ENCODE measurements at places on chromosomes 4 and X.

DNA sequence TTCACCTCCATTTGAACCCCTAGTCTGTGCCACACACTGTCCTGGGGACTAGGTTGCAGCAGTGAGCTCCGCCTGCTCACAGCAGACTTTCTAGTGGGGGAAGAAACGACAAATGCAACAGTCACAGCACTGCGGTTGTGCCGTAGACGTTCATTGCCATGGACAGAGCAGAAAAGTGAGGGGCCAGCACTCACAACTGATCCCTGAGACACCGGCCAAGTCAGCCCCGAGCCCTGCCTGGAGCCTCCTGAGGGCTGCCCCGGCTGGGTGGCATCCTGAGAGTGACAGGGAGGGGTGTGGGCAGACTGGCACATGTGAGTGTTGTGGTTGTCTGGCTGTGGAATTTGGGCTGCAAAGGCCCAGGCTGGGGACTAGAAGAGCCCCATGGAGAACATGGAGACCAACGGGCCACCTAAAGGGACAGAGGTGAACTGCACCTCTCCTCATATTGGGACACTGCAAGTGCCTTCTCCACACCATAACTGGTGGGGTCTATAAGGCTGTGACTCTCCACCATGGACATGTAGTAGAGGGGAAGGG is 4.6 kb downstream of the DUSP9 start:
- DNase-seq: no peak

GRCh38 chr4:124433500-124433899 is 279.0 kb downstream of the ANKRD50 start:
- peak; percentile 70 for DNase-seq

DNA sequence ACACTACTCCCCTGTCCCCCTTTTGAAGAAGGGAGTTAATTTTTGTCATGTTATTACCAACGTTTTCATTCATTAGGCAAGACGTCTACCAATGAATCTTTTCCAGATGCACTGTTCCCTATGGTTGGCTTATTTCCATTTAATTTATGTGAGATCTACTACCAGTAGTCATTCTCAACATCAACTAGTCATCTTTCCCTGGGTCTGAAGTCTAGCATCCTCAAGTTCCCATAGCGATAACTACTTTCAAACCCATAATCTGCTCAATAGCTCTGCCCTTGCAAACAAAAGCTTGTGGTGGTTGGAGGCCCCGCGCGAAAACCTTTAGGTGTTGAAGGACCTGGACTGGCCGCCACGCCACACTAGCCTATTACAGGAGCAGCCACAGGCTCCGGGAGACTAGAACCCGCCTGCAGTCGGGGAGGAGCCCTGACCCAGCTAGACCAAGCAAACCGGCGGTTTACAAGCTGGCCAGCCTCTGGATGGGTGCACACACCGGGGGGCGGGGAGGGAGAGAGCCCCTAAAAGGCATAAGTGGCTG is 746 bp downstream of the PPAT start:
- DNase-seq: peak; percentile 70

DNA sequence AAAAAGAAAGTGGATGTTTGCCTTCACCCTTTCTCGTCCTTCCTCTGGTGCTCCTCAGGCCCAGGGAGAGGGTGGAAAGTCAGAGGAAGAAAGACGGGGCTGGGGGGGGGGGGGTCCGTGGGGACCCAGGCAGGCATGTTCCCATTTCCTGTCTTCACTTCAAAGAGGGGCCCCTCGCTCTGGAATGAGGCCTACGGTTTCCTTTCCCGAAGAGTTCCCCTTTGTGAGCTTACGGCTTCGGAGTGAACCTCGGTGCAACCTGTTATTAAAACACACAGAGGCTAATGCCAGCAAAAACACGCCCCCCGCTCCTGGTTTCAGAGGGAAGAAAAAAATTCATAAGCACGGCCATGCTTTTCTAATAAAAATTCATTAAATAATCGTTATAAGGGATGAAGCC is 40.1 kb downstream of the SHOX start:
- no peak for DNase-seq

- no peak for DNase-seq
Observed at GRCh38 chr4:38820329-38821061, 15.9 kb upstream of the TLR1 start.

Measured in fibroblast of pulmonary artery (primary cell).